Spinal cord (tissue), 10 donors: ENCODE measurements at places on chromosomes 12 and 14. TPM values are rescaled to one million over a fixed set of nuclear protein-coding genes. Genes with fewer than 3 reads are reported as not detected.

- peak; percentile 31 for DNase-seq
These were observed 988.3 kb upstream of the LRFN5 start for GRCh38 chr14:40618225-40618898.

GRCh38 chr12:108837239-108837638, 20.1 kb downstream of the SSH1 start:
- no peak for DNase-seq

- no peak for DNase-seq
These were observed 163.2 kb upstream of the CCDC198 start for GRCh38 chr14:57656853-57657252.

DNA sequence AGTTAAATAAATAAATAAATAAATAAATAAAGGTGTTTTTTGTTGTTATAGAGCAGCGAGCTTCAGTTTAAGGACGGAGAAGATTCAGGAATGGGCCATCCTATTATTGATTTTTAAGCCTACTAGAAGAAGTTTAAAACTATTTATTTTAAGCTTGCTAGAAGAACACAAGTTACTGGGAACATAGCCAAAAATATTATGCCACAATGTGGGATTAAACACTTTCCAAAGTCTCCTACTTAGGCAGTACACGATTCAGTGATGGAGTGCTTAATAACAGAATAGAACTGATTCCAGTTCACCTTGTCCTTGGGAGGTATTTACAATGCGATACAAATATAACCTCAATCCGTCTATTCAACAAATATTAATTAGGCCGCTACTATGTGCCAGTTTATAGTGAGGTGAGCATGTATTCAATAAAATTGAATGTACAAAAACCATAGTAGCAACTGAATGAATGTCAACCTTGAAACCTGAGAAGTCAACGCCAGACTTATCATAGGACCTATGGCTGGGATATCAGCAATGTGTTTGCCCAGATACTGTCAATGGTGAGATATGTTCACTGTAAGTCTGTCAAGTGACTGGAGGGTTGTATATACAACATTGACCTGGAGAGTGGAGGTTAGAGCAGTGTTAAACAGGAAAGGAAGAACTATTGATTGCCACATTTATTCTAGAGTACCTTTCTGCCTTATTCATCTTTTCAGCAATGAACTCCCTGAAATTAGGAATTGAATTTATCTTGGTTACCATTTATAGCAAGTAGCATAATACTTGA, 486.4 kb downstream of the TMTC2 start:
- DNase-seq, result no peak

DNA sequence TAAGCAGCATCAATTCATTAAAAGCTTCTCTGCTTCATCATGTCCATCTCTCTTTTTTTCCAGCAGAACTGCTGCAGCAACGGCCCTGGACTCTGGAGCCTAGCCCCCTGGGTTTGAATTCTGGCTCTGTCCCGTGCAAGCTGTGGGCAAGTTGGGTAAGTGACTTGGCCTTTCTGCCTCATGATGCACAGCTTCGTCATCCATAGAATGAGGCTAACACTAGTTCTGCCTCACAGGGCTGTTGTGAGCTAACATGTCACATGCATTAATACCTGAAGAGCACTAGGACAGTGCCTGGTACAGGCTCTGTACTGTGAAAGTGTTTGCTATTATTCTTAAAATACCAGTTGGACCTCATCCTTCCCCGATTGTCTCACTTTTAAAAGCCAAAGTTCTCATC, 4.2 kb downstream of the KRT82 start:
- no peak for DNase-seq

DNA sequence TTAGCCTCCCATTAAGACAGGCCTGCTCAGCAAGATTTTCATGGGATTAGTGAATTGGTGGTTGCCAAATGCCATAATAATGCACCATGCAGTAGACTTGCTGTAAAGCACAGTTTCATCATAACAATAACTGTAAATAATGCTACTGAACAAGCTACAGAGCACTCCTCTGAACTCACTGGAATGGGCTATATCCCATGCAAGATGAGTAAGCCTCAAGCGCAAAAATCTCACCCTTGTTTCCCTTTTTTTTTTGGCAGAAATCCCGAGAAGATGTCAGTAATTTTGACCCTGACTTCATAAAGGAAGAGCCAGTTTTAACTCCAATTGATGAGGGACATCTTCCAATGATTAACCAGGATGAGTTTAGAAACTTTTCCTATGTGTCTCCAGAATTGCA, 145.9 kb upstream of the HIF1A start:
- DNase-seq, result no peak

HRK gene
- 2.8 TPM for total RNA-seq

LMNTD1 gene
- 2.5 TPM for total RNA-seq

CD163L1 gene
- 4.9 TPM for total RNA-seq

OR6C2 gene
- total RNA-seq, result not detected

C14orf132 gene
- total RNA-seq, result 60.5 TPM

PRR4 gene
- total RNA-seq, result 3.5 TPM
